ENCODE measurements at places on chromosomes 1 and 21. TPM values are rescaled to one million over a fixed set of nuclear protein-coding genes. Genes with fewer than 3 reads are reported as not detected.

DNA sequence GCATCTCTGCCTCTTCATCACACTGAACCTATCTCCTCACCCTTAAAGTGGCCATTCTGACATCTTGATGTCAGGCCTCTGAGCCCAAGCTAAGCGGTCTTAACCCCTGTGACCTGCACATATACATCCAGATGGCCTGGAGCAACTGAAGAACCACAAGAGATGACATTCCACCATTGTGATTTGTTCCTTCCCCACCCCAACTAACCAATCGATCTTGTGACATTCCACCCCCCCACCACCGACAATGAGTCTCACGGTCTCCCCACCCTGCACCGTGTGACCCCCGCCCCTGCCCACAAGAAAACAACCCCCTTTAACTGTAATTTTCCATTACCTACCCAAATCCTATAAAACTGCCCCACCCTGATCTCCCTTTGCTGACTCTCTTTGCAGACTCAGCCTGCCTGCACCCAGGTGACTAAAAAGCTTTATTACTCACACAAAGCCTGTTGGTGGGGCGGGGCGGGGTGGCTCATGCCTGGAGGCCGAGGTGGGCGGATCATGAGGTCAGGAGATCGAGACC lies 21.0 kb upstream of the PINK1 start:
- peaks cover 14% of the 10 kb centered on the region for H3K27me3 ChIP-seq
- DNase-seq, result no peak
- no peaks in the 10 kb centered on the region for H3K36me3 ChIP-seq
- no peak overlapping the region for H3K27ac ChIP-seq
- H3K4me3 ChIP-seq, result no peak overlapping the region

DNA sequence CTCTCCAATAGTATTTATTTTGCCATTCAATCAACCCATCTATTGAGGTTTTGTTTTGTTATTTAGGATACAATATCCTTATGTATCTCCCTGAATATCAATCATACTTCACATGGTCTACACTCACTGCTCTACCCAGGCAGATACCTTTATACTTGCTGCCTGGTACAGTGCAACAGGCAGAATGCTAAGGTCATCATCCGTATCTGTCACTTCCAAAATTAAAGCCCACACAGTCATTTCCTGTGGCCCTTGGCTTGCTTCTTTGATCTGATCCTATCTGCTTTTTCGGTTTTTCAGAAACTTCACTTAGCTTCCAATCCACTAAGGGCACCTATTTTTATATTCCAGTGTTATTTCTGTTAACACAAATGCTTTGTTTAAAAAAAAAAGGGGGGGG lies 22.3 kb upstream of the ZZZ3 start:
- no peak overlapping the region for H3K27ac ChIP-seq
- DNase-seq, result no peak
- H3K36me3 ChIP-seq, result peaks cover 27% of the 10 kb centered on the region
- H3K27me3 ChIP-seq, result no peaks in the 10 kb centered on the region

DNA sequence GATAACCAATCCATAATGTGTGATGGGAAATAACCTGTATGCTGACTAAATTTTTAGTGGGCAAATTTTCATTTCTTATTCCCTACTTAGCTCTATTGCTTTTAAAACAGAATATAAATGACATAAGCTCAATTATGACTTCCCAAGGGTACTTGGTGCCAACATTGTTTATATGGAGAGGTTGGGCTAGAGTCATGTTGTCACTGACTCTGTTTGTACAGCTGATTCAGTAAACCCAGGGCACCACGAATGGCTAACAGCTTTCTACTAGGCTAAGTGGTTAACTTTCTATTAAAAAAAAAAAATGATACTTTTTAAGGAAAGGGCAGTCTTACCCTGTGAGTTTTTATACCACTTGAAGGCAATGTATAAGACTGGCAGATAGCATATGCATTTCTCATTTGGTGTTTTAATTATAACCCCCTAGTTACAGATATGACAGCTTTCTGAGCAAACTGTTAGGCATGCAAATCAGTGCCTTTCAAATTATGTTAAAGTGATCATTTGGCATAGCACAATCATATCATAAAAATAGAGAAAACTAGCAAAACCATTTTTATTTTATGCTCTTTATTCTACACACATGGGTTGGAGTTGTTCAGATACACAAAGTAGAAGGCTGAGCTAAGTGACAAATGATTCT lies 147.1 kb downstream of the DNM3 start:
- H3K27ac ChIP-seq, result no peak overlapping the region
- DNase-seq, result no peak
- H3K4me3 ChIP-seq, result no peak overlapping the region
- H3K27me3 ChIP-seq, result peaks cover under 1% of the 10 kb centered on the region
- no peaks in the 10 kb centered on the region for H3K36me3 ChIP-seq
- H3K4me1 ChIP-seq, result peaks cover 2% of the 10 kb centered on the region

DNA sequence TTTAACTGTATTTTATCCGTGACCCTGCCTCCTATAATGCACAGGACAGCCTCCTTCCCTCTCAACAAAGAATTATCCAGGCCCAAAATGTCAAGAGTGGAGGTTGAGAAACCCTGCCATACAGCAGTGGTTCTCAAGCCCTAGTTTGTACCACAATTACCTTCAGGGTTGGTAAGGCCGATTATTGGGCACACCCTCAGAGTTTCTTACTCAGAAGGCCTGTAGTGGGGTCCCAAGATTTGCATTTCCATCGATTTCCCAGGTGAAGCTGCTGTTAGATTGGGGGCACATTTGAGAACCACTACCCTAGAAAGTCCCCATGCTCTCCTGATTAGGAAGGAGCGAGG lies 400 bp upstream of the PGBD2 start:
- DNase-seq, result no peak
- H3K27ac ChIP-seq, result peak overlapping the region; percentile 97
- H3K27me3 ChIP-seq, result peaks cover 11% of the 10 kb centered on the region
- H3K4me1 ChIP-seq, result peaks cover 49% of the 10 kb centered on the region
- H3K4me3 ChIP-seq, result peak overlapping the region; percentile 83

- H3K27ac ChIP-seq, result no peak overlapping the region
- H3K4me1 ChIP-seq, result no peaks in the 10 kb centered on the region
- H3K27me3 ChIP-seq, result no peaks in the 10 kb centered on the region
- H3K4me3 ChIP-seq, result no peak overlapping the region
- no peak for DNase-seq
Observed at GRCh38 chr1:2595812-2596529, 9.4 kb downstream of the PRXL2B start.

DNA sequence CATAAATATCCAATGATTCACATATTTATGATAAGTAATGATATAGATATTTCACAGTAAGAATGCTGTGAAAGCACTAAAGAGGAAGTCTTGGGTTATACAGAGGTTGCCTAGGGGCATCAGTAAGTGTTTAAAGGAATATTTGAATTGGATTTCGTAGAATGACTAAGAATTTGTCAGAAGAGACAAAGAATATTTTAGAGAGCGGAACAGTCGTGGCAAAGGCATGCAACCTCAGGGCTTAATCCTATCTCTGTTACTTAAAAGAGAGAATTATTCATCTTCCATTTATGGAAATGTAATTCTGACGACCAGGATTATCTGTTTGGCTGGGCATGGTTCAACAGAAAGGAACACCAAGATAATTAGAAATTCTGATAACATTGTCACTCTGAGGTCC lies 171.9 kb upstream of the NR5A2 start:
- peaks cover 16% of the 10 kb centered on the region for H3K27me3 ChIP-seq
- H3K4me1 ChIP-seq, result peaks cover 1% of the 10 kb centered on the region
- DNase-seq, result no peak
- H3K4me3 ChIP-seq, result no peak overlapping the region
- H3K27ac ChIP-seq, result no peak overlapping the region

GRCh38 chr1:13548281-13548680 lies 34.5 kb upstream of the LRRC38 start:
- peaks cover 3% of the 10 kb centered on the region for H3K27me3 ChIP-seq
- H3K4me3 ChIP-seq, result no peak overlapping the region
- DNase-seq, result no peak
- no peaks in the 10 kb centered on the region for H3K36me3 ChIP-seq

- no peak overlapping the region for H3K4me3 ChIP-seq
- DNase-seq, result no peak
- H3K27me3 ChIP-seq, result peaks cover 6% of the 10 kb centered on the region
Observed at GRCh38 chr1:47474278-47475193, 36.7 kb downstream of the FOXD2 start.

DNA sequence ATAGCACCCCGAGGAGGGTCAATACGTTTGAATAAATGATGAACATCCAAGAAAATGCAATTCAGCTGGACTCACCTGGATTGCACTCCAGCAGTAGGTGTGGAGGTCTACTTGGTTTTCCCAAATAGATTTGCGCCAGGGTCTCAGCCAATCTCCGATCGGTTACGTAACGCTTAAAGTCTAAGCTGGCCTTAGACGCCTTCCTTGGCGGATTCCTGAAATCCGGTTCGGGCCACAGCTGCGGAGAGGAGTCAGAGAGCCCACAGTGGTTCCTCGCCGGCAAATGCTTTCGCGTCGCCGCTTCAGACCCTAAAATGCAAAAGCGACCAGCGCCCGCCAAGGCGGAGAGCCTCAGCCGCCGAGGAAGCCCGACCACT lies 322 bp downstream of the TFB2M start:
- no peak for DNase-seq
- peaks cover 7% of the 10 kb centered on the region for H3K36me3 ChIP-seq
- H3K27me3 ChIP-seq, result no peaks in the 10 kb centered on the region
- H3K4me1 ChIP-seq, result peaks cover 44% of the 10 kb centered on the region

DNA sequence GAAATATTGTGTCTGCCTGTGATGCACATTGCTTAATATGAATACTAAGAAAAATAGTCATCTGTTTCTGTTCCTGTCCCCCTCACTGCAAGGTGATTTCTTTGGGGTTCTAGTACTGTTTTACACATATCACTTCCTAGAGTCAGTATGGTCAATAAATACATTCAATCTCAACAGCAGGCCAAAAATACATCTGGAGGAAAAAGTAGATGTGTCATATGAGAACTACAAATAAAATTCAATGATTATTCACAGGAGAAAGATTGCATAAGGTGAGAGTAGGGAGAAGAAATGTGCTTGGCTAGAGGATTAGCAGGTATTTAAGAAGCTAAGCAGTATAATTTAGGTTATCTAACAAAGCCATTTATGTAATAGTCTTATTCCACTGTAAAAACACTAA lies 45.3 kb upstream of the SAMSN1 start:
- H3K27me3 ChIP-seq, result no peaks in the 10 kb centered on the region
- DNase-seq, result no peak
- H3K4me3 ChIP-seq, result no peak overlapping the region
- peak overlapping the region; percentile 86 for H3K27ac ChIP-seq
- H3K36me3 ChIP-seq, result peaks cover 36% of the 10 kb centered on the region

DNA sequence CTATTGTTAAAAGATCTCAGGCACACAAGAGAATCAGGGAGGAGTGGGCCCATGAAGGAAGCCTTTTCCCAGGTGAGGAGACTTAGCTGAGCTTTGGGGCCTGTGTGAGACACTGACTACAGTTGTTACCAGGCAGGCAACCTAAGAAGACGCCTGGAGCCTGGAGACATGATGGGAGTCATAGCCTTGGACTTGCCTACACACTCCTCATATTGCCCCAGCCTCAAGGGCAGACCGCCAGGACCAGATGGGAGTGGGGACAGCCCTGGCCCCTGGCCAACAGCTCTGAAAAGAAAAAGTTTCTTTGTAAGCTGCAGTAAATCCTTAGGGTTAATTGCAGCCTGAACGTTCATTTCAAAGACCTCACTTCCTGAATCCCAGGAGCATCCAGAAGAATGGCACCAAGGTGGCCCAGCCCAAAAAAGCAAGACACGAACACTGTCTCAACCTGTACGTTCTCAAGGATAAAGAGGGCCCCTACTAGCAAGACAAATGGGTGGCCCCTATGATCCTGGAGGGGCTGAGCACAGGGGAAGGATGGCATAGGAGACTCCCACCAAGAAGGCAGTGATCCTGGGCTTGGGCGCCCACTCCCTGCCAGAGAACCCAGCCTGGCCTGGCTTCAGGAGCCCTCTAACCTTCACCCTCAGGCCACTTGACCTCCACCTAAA lies 33.2 kb upstream of the BTG2 start:
- H3K4me3 ChIP-seq, result no peak overlapping the region
- H3K4me1 ChIP-seq, result peaks cover 60% of the 10 kb centered on the region
- H3K36me3 ChIP-seq, result no peaks in the 10 kb centered on the region
- no peak for DNase-seq
- no peaks in the 10 kb centered on the region for H3K27me3 ChIP-seq

GRCh38 chr1:26278724-26279455 lies 996 bp upstream of the SH3BGRL3 start:
- peaks cover 83% of the 10 kb centered on the region for H3K4me1 ChIP-seq
- H3K4me3 ChIP-seq, result peak overlapping the region; percentile 89
- peak overlapping the region; percentile 86 for H3K27ac ChIP-seq
- DNase-seq, result peak; percentile 62
- H3K27me3 ChIP-seq, result no peaks in the 10 kb centered on the region

DNA sequence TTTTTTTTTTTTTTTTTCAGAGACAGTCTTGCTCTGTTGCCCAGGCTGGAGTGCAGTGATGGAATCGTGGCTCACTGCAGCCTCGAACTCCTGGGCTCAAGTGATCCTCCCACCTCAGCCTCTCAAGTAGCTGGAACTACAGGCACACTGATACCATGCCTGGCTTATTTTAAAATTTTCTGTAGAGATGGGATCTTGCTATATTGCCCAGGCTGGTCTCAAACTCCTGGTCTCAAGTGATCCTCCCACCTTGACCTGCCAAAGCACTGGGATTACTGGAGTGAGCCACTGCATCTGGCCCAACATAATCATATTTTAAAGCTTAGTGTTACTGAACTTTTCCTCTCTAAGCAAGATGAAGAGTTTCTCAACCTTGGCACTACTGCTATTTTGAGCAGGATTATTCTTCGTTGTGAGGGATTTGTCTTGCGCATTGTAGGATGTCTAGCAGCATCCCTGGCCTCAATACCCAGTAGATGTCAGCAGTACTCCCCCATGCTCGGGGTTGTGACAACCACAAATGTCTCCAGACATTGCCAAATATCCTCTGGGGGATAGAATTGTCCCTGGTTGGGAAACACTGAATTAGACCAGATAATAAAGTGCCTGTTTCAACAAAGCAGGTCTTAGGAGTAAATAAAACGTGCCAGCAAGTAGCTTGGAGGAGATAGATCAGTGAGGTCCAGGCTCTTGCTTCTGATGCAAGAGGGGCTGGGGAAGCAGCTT lies 15.1 kb upstream of the THRAP3 start:
- peaks cover 17% of the 10 kb centered on the region for H3K4me1 ChIP-seq
- no peak overlapping the region for H3K4me3 ChIP-seq
- H3K27me3 ChIP-seq, result no peaks in the 10 kb centered on the region
- no peak for DNase-seq
- no peaks in the 10 kb centered on the region for H3K36me3 ChIP-seq

DNA sequence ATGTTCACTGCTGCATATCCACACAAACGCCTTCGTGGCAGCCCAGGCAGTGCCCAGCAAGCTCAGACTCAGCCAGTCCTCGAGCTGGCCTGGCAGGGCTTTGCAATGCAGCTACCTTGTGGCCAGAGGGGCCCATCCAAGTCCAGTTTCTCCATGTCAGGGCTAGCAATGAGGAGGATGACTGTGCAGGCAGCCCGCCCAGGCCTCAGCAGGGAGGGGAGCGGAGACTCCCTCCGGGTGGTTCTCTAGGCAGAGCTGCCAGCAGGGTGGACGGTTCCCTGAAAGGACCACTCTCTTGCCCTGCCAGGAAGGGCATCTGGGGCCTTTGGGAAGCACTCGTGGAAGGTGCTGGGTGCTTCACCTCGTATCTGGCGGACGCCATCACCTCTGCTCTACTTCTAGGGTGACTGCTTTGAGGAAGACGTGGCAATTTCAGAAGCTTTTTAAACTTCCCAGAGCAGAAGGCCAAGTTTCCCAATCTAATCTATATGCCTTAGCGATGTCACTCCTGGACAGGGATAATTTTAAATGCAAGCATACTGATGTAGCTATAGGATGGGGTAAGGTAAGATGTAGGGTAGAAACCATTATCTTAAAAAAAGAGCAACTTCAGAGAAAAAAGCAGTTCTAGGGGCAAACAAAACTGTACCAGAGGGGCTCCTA lies 56.2 kb downstream of the RUNX1 start:
- no peak overlapping the region for H3K27ac ChIP-seq
- H3K27me3 ChIP-seq, result no peaks in the 10 kb centered on the region
- DNase-seq, result no peak
- no peak overlapping the region for H3K4me3 ChIP-seq

Gene PRAMEF27
- total RNA-seq, result not detected

Gene OR2L8
- total RNA-seq, result not detected

Gene IGSF3
- total RNA-seq, result 0.91 TPM
